ENCODE measurements at places on chromosomes 4 and X.
A peak's percentile ranks its signal among the peaks of the same experiment; 100 is the strongest.

- no peak for DNase-seq
These were observed 6.0 kb downstream of the GNPDA2 start for GRCh38 chr4:44720371-44720770.

GRCh38 chrX:55109306-55109705 is 20.5 kb downstream of the PAGE2 start:
- DNase-seq: no peak

GRCh38 chr4:100591161-100591876 is 73.5 kb upstream of the EMCN start:
- DNase-seq: no peak

GRCh38 chr4:150302553-150302952 is 224.3 kb downstream of the DCLK2 start:
- peak; percentile 24 for DNase-seq

- no peak for DNase-seq
These were observed 14.5 kb upstream of the LNX1 start for GRCh38 chr4:53605783-53606182.

DNA sequence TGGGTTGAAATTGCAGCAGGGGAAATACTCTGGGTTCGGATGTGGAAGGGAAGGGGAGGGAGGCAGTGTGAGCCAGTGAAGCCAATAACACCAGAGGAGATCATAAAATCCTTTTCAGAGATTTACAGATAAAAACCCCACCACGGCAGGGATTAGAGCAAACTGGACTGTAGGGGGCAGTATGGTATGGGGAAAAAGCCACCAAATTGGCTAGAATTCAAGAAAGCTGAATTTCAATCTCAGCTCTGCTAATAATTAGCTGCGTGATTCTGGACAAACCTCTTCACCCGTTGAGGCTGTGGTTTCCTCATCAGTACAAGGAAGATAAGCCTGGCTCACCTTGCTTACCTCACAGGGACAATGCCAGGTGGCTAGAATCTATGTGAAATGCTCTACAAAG is 108.1 kb downstream of the ATG4A start:
- DNase-seq: no peak

- no peak for DNase-seq
These were observed 88.2 kb upstream of the CAMK2D start for GRCh38 chr4:113849771-113850170.

GRCh38 chr4:138458751-138459150 is 216.6 kb upstream of the SLC7A11 start:
- no peak for DNase-seq

DNA sequence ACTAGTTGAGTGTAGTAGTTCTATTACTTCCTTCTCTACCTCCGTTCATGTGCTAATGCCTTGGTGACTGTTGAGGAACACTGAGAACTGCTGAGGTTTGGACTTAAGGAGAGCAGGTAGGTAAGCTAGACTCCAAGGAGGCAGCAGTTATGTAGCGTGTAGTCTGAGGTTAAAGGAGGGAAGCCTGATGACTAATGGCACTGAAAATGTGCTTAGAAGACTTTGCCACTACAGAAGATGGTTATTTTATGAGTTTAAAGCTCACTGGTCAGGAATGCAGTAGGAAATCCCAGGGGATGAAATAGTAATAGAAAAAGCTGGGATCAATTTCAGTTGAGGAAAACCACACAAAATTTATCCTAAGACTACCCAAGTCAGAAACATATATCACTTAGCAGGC is 1077.3 kb downstream of the RAPGEF2 start:
- no peak for DNase-seq

- no peak for DNase-seq
These were observed 353.9 kb downstream of the AFF2 start for GRCh38 chrX:148854306-148854705.

DNA sequence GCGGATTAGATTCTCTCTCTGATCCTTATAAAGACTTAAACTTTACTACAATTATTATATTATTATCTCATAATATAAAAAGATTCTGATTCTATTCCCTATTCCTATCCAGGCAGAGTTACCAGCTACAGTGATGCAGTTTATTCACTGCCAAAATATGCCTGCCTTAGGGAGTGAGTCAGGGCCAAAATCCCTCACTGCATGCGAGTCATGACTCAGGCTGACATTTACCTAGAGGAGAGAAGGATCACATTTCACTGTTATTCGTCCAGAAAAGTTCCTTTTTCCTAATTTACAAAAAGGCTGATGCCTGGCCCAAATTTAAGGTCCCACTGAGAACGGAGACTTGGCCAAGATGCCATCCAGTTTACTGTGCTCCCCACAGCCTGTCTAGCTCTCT is 168.5 kb upstream of the LDB2 start:
- no peak for DNase-seq

DNA sequence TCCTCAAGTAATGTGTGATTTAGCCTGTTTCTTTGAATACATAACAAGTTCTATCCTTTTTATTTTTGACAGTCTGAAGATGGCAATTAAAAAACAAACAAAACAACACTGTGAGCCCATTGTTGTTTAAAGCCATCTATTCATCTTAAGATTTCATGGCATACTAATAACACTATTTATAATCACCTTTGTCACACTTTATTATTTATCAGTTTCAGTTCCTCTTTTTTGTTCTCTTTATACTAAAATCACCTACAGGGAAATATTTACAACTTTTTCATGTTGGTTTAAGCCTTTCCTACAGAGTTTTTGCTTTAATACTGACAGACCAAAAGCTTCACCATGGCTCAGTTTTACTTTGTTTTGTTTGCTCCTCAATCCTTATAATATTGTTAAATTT is 247.4 kb upstream of the CTSO start:
- no peak for DNase-seq

DNA sequence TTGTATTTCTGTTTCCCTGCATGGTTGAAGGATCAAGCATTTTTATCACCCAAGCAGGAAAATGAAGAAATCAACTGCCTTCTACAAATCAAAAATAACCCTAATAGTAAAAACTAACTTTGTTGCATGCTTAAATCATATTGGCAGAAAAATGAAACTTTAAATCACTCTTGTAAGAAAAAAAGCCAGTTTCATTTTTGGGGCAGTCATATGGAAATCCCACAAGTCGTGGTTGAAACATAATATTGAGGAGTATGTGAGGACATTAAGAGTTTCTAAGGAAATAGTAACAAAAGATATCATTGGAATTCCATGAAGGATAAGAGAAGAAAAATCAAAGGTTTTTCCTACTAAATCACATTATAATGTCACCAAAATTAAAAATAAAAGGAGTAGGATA is 8.4 kb downstream of the TEC start:
- no peak for DNase-seq

GRCh38 chr4:128459547-128459946 is 171.9 kb upstream of the PGRMC2 start:
- no peak for DNase-seq

DNA sequence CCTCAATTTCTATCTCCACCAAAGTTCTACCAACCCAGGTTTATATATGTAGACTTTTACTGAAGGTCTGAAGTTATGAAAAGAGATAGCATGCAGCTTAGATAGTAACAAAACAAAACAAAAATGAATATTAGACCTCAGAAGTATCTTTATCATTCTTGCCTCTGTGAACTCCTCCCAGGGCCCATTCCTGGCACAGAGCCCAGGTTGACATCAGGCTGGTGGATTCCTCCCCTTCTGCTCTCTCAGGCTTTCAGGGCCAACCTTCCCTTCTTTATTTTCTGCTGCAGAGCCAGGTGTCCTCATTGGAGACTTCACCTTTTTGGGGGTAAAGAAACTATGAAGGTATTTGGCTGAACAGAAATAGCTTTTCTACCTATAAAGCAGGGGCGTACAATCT is 112.8 kb upstream of the PITX2 start:
- DNase-seq: no peak

GRCh38 chrX:70201732-70202131 is 24.4 kb downstream of the DGAT2L6 start:
- no peak for DNase-seq

DNA sequence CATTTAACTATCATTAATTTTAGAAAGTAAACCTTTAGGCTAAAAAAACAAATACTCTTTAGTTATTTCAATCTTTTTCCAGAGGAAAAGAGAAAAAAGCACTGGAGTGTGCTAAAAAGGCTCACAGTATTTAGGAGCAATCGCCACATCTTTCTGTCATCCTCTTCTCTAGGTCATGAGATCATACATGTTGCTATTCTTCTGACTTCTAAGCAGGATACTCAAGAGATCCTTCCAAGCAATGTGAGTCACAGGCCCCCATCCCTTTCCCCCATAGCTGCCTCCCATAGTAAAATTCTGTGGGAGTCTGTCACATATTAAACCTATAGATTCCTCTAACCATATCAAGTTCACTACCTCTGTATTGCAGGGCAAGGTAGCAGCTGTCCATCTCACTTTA is 7.7 kb downstream of the EDNRA start:
- DNase-seq: no peak

GRCh38 chr4:168651374-168651773 is 154.5 kb downstream of the PALLD start:
- no peak for DNase-seq

DNA sequence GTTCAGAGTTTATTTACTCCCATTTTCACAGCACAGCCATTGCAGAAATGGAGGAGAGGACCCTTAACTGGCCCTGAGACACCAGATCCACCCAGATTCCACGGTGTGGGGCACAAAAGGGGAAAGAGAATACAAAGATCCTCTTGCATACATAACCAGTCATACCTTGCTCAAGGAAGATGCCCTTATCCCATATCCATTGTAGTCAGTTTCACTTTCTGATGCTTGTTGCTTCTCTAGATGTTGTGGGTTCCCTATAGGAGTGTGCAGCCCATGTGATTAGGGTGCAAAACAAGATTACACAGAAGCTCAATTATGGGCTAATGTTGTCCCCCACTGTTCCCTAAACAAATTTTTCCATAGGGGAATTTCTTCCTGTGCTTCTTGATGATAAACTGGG is 1309.0 kb upstream of the PABPC4L start:
- DNase-seq: no peak

GRCh38 chr4:87844452-87844851 is 11.7 kb downstream of the MEPE start:
- no peak for DNase-seq

GRCh38 chr4:43763029-43763610 is 685.5 kb downstream of the KCTD8 start:
- DNase-seq: no peak

GRCh38 chr4:78332976-78333375 is 218.6 kb upstream of the ANXA3 start:
- DNase-seq: no peak

DNA sequence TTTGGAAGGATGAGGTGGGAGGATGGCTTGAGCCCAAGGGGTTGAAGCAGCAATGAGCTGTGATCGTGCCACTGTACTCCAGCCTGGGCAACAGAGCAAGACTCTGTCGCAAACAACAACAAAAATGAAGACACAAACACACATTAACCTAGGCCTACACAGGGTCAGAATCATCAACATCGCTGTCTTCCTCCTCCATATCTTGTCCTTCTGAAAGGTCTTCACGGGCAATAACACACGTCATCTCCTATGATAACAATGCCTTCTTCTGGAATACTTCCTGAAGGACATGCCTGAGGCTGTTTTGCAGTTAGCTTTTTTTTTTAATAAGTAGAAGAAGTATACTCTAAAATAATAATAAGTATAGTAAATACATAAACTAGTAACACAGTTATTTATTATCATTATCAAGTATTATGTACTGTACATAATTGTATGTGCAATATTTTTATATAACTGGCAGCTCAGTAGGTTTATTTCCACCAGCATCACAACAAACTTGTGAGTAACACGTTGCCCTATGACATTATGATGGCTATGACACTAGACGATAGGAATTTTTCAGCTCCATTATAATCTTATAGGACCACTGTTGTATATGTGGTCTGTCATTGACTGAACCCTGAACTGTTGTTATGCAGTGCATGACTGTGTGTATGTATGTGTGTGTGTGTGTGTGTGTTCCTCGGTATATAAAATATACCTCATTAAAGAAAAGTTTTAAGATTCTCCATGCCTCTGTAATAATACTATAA is 69.2 kb upstream of the MAML3 start:
- DNase-seq: no peak

GRCh38 chrX:87003031-87003430 is 514.6 kb upstream of the KLHL4 start:
- DNase-seq: no peak

DNA sequence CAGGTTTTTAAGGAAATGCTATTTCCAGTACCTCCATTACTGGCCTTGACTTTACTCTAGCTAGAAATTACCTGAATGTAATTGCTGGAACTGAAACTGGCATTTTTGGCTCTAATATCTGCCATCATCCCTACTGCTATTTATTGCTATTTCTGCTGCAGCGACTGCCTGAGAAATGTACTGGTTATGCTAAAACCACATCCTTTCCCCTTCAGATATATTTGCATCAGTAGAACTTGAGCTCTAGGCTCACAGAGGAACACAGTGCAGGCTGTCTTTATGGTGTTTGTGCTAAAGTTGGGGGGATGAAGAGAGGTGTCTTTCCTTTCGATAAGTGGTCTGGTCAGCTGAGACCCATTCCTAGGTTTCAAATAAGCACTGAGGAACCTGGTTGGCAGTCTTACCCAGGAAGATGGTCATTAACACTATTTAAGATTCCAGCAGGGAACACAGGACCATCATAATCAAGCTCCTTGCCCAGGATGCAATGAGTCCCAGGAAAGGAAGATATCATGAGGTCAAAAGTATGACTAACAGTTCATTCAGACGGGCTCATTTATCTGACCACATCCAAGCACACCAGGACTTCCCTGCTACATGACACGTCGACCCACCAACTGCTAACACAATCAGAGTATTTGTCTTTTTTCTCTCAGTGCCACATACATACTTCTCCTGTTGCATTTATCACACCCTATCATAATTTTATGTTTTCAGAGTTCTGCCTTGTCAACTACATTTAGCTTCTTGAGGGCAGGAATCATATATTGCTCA is 137.4 kb downstream of the GABRA3 start:
- DNase-seq: no peak

DNA sequence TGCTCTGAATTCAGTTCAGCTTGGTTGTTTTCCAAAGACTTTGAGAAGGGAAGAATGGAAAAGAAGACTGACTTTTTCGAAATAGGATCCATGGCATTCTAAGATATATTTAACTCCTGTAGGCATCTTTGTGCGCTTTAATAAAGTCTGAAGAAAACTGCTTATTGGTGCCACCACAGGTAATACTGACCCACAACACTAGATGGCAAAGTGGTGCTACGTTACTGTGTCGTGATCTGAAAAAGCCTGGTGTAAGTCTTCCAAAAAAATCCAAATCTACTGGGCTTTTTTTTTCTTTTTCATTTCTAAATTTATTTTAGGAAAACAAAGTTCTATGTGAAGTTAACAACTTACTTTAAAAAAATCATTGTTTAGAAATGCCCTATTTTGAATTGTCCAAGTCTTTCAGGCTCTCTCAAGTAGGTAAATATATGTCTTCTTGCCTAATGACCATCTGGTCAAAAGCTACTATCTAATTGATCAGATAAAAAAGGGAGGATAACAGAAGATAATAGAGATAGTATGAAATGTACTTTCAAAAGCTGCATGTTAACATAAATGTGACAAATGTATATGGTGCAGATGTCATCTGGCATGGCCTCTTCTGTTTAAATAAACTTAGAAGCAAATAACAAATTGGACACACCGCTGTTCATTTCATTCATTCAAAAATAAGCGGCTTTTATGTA is 47.0 kb upstream of the MID1IP1 start:
- peak; percentile 3 for DNase-seq
